ENCODE measurements at places on chromosomes 4 and X.

DNA sequence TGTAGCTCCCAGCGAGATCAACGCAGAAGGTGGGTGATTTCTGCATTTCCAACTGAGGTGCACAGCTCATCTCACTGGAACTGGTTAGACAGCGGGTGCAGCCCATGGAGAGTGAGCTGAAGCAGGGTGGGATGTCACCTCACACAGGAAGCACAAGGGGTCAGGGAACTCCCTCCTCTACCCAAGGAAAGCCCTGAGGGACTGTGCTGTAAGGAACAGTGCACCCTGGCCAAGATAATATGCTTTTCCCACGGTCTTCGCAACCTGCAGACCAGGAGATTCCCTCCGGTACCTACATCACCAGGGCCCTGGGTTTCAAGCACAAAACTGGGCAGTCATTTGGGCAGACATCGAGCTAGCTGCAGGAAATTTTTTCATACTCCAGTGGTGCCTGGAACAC is 216.4 kb upstream of the TET2 start:
- no peak for DNase-seq

DNA sequence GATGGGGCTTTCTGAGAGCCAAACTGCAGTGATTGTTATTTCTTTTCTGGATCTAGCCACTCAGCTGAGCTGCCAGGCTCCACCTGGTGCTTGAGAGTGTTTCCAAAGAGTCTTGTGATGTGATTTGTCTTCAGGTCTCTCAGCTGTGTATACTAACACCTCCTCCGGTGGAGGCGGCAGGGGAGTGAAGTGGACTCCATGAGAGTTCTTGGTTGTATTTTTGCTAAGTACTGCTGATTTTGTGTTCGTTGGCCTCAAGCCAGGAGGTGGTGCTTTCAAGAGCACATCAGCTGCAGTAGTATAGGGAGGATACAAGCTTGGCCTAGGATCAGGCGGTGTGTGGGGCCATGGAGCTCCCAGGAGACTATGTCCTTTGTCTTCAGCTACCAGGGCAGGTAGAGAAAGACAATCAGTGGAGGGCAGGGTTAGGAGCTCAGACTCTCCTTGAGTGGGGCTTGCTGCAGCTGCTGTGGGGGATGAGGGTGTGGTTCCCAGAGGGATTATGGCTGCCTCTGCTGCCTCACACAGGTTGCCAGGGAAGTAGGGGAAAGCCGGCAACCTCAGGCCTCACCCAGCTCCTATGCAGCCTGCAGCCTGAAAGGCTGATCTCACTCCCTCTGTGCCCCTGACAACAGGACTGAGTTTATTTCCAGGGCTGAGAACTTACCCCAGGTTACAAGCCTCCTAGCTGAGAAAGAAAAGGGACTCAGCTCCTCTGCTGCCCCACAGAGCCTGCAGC is 62.4 kb downstream of the NPFFR2 start:
- DNase-seq: peak; percentile 98

DNA sequence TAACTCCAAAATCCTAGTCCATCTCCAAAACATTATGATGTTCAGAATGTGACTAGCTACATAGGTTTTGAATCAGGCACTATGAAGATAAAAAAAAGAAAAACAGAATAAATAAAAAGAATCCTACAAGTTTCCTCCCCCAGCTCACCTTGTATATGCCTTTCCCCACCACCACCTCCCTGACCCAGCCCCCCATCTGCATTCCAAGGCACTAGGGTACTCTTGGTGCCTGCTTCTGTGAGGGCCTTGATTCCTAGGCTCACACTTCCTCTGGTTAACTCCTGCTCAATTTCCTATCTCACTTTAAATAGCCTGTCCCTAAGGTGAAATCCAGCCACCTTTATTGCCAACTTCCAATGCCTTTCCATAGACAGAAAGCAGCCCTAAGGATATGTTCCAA is 178.7 kb upstream of the ATOH1 start:
- no peak for DNase-seq

GRCh38 chrX:73214426-73215094 is at the start of gene NAP1L2:
Gene NAP1L2, minus strand, starts transcription at chrX:73214851. Its CDS starts 359 bp downstream, at chrX:73214492.
- no peak for DNase-seq

DNA sequence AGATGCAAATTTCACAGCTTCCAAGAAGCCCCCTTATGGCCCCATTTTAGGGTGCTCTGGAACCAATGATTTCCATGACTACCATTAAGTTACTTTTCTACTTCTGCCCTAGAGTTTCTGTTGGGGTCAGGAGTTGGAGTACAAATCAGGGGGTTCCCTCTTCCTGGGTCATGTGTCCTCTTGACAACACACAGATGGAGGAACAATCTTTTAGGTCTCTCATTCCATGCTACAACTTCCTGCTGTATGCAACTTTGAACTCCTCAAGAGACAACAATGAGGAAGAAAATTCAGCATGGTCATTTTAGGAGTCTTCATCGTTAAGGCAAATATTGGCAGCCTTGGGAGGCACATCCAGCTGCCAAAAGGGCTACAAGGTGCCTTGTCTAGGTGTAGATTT is 79.7 kb downstream of the SEL1L3 start:
- no peak for DNase-seq

DNA sequence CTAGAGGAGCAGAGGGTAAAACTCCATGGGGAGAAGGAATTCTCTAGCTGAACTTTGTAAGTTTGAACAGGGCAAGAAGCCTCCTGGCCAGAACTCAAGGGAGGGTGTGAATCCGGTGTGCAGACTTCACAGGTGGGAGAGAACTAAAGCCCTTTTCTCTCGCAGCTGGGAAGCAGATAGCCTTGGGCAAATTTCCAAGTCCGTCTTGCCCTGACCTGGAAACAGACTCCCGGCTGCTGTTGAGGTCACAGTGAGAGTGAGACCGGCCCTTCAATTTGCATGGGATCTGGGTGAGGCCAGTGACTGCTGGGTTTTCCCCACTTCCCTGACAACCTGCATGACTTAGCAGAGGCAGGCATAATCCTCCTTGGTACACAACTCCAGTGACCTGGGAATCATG is 94.5 kb upstream of the ZNF827 start:
- no peak for DNase-seq

DNA sequence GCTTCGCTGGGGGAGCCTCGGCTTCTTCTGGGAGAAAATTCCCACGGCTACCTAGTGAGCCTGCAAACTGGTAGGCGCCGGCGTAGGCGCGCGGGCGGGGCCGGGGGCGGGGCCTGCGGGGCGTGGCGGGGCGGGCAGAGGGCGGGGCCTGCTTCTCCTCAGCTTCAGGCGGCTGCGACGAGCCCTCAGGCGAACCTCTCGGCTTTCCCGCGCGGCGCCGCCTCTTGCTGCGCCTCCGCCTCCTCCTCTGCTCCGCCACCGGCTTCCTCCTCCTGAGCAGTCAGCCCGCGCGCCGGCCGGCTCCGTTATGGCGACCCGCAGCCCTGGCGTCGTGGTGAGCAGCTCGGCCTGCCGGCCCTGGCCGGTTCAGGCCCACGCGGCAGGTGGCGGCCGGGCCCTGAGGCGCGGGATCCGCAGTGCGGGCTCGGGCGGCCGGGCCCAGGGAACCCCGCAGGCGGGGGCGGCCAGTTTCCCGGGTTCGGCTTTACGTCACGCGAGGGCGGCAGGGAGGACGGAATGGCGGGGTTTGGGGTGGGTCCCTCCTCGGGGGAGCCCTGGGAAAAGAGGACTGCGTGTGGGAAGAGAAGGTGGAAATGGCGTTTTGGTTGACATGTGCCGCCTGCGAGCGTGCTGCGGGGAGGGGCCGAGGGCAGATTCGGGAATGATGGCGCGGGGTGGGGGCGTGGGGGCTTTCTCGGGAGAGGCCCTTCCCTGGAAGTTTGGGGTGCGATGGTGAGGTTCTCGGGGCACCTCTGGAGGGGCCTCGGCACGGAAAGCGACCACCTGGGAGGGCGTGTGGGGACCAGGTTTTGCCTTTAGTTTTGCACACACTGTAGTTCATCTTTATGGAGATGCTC is at the start of gene HPRT1:
HPRT1 (plus strand) TSS at position 161 of the 857 bp plus-strand sequence; CDS start at position 308, 147 bp downstream.
- peak; percentile 79 for DNase-seq

DNA sequence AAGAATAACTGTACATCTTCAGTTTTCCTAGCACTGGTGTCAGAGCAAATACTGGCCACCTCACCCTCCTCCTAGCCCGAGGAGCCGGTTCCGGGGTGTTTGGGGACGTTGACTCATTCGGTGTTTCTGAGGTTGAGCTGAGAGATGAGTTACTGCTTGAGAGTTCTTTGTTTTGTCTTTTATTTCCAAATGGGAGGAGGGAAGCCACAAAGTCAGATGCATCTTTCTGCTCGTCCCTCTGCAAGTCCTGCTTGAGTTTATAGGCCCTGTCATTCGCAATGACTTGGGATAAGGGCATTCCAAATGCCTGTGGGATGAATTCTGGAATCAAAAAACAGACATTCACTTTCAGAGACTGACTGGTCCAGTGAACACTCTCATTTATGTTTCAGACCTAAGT is 77.5 kb downstream of the HCCS start:
- no peak for DNase-seq

GRCh38 chr4:107317611-107318010 is 281.5 kb upstream of the DKK2 start:
- no peak for DNase-seq

DNA sequence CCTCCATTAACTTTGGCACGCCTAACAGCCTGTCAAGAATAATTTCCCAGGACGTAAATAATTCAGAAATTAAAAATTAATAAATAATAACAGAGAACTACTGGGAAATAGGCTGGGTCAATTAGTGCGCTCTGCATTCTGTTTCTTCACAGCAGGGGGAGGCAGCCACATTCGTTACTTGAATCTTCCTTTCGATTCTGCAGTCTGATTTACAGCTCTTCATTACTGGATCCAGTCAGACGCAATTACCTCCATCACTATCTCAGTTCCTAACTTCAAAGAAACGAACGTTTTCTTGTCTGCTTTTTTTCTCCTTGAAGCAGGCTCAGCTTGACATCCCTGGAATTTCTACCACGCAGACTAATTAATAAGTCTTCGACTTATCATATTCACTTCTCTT is 9.0 kb upstream of the RPL34 start:
- no peak for DNase-seq

- no peak for DNase-seq
Measured at GRCh38 chr4:186473933-186474332, 81.4 kb downstream of the MTNR1A start.

DNA sequence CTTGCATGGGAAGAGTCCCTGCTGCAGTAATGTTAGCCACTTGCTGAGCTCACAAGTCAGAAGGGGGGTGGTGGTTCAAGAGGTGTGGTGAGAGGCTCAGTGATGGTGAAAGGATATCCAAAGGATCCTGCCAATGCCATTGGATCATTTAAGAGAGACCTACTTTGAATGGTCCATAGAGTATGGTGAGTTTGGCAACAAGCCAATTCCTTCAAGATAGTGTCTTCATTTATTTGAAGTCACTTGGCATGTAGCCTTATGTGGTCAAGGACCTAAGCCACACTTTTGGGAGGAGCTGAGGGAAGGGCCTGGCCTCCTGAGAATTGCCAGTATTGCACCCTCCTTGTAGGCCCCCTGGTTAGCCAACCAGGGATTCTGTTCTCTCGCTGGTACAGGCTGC is 87.9 kb downstream of the TSPAN7 start:
- no peak for DNase-seq

GRCh38 chrX:145910017-145910416 is 92.4 kb downstream of the SLITRK2 start:
- DNase-seq: no peak

GRCh38 chr4:3369781-3370674 is 71.7 kb upstream of the HGFAC start:
- DNase-seq: no peak

GRCh38 chr4:41331224-41331623 is 74.5 kb downstream of the UCHL1 start:
- no peak for DNase-seq

DNA sequence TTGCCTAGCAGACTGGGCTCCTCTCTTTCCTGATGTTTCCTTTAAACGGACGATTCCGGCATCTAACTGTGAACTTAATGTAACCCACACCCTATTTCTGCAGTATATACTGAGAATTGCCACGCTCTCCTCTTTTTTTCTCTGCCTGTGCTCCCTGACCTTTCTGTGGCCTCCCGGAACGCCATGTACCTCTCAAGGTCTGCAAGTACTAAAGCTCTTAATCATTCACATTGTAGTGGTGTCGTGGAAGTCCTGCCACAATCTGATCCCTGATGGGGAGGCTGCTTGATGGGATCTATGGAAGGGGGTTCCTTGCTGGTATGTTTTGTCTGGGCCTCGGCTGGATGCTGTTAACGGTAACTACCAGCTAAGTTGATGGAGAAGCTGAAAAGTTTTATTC is 302.9 kb upstream of the EPHA5 start:
- no peak for DNase-seq

GRCh38 chrX:19566359-19567222 is 51.3 kb upstream of the MAP3K15 start:
- no peak for DNase-seq

DNA sequence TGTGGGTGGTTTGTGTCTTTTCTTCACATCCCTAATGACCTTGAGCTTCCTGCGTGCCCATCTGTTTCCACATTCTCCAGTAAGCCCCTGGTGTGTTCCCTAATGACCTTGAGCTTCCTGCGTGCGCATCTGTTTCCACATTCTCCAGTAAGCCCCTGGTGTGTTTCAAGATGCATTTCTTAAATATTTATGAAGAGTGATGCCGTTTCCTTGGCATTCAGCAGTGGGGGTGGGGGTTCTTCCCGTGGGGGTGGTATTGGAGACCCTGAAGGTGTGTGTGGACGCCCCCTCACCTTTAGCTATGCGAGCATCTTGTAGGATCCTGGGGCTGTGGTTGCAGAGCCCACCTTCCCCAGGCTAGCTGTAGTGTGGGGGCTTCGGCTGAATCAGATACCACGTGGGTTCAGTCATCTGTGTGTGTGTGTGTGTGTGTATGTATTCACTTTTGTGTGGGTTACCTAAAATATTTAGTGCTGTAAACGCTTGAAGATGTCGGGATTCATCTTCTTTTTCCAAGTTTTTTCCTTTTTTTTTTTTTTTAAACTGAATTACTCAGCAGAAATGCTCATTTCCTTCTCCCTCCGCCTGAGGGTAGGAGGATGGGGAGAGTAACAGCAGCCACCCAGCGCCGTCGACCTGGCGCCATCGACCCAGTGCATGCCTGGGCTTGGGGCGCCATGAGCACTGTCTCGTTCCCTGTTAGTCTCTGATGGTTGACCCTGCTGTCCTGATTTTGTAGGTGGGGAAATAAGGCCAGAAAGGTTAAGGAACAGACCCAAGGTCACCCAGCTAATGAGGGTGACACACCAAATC is 9.9 kb downstream of the NSG1 start:
- DNase-seq: no peak

All from NCI-H187 (cell line).